ENCODE measurements at places on chromosomes 16 and 17. TPM values are rescaled to one million over a fixed set of nuclear protein-coding genes. Genes with fewer than 3 reads are reported as not detected.
A peak's percentile ranks its signal among the peaks of the same experiment; 100 is the strongest.

GRCh38 chr17:68771867-68772515 is 170.8 kb upstream of the FAM20A start:
- peak; percentile 66 for DNase-seq

GRCh38 chr17:63311416-63311937 is 134.6 kb downstream of the CYB561 start:
- no peak for DNase-seq

GRCh38 chr17:79968116-79968515 is 67.6 kb downstream of the TBC1D16 start:
- no peak for DNase-seq

DNA sequence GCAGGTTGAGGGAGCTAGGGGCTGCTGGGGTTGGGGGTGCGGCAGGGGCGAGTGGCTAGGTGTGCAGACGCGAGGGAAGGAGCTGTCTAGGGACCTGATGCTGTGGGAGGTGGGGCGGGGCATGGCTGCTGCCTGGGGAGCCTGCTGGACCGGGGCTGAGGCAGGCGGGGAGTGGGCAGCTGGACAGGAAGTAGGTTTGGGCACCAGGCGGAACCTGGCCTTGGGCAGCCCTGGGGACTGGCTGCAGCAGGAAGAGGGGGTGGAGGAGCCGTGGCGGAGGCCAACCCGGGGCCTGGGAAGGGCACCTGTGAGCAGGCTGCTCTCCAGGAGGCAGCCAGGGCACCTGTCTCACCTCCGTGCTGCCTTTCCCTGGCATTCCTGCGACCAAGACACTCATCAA is 5.9 kb upstream of the DNASE1L2 start:
- DNase-seq = no peak

Gene TSPOAP1
- polyA plus RNA-seq = 10.9 TPM

Gene CDH13
- 2.9 TPM for polyA plus RNA-seq

Gene SMIM22
- 839 TPM for polyA plus RNA-seq
